ENCODE measurements at places on chromosomes 3 and 15. TPM values are rescaled to one million over a fixed set of nuclear protein-coding genes. Genes with fewer than 3 reads are reported as not detected.

DNA sequence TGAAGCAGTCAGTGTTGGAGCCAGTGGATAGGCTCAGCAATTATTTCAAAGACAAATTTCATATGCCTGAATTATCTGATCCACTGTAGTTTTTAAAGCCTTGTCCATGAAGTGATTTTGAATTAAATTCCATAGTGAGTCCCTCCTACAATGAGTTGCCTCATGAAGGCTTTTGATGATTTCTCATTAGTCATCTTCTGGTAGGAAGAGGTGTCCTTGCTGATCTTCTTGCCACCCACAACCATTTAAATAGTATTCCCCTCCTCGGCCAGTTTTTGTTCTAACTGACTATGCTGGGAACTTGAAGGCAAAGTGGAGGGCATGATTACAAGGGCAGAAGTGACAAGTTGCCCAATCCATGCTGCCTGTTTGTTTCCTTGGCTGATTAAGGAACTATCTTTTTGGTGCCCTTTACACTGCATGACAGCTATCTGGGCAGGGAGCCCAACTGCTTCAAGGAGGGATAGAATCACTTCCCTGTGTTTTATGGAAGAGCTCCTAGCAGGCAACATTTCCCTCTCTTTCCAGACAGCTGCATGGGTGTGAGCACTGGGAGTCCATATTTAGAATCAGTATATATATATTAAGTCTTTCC, 617.5 kb downstream of the ZPLD1 start:
- no peak for DNase-seq

Gene LNP1
- 4.8 TPM for total RNA-seq

Gene FSTL1
- 256 TPM for total RNA-seq

- DNase-seq = no peak
Observed at GRCh38 chr3:173993299-173993698, 595.8 kb downstream of the NLGN1 start.

Gene MAP1A
- 2.1 TPM for total RNA-seq

GRCh38 chr15:84658788-84659411, 901 bp upstream of the NMB start:
- no peak for DNase-seq

- no peak for DNase-seq
Observed at GRCh38 chr15:25641762-25642161, 202.9 kb upstream of the UBE3A start.

Gene ATP13A5
- total RNA-seq = not detected

Gene GOLGA6L26
- total RNA-seq = not detected

GRCh38 chr15:70827721-70828120, 26.2 kb downstream of the LARP6 start:
- no peak for DNase-seq

DNA sequence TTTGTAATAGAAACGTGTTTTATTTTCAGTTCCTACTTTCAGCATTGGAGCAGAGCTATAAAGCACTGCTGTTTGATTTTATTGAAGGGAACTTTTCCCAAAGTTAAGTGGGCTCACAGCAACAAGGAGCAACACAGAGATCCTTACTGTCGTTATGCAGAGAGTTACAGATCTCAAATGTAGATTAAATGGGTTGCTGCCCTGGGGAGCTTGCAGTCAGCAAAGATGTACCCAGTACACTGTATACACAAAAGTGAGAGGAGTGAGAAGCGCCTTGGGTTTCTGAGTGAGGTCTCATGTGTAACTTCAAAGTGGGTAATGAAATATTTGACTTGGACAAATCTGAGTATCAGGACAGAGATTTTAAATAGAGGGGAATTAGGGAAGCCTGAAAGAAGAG, 47.7 kb downstream of the MED12L start:
- no peak for DNase-seq

GRCh38 chr15:71853543-71853942, 43.2 kb downstream of the NR2E3 start:
- DNase-seq = no peak

- DNase-seq = no peak
Observed at GRCh38 chr3:177190756-177191681, 6.3 kb downstream of the TBL1XR1 start.

- peak; percentile 39 for DNase-seq
Observed at GRCh38 chr3:177186306-177186705, 11.0 kb downstream of the TBL1XR1 start.

Measured in PC-9 (cell line).